CD4-positive, alpha-beta memory T cell (primary cell): ENCODE measurements at places on chromosomes 11 and 22. TPM values are rescaled to one million over a fixed set of nuclear protein-coding genes. Genes with fewer than 3 reads are reported as not detected.

DNA sequence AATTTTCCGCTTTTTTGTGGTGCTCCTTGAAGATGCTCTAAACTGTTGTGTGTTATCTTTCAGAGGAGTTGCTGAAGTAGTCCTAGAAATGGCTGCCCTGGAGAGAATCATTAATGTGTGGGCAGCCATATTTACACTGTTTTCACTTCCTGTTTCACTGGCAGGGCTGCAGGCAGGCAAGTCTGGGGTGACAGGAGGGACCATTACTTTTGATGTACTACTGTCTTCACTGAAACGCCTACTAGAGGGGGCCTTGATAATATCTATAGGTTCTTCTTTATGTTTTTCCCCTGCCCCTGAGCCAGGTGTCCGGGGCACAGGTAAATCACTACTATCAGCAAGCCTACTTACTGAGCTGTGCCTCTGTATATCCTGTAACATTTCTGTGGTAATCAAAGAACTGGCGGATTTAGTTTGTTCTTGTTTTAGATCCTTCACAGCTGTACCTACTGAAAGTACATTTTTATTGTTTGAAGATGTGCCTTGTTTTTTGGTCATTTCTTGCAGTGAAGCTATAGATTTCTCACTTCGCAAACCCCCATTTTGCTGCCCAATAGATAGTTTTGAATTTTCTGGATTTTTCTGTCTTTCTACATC, 39.7 kb downstream of the ACAT1 start:
- H3K4me1 ChIP-seq, result peaks cover 8% of the 10 kb centered on the region
- no peak overlapping the region for H3K4me3 ChIP-seq

DNA sequence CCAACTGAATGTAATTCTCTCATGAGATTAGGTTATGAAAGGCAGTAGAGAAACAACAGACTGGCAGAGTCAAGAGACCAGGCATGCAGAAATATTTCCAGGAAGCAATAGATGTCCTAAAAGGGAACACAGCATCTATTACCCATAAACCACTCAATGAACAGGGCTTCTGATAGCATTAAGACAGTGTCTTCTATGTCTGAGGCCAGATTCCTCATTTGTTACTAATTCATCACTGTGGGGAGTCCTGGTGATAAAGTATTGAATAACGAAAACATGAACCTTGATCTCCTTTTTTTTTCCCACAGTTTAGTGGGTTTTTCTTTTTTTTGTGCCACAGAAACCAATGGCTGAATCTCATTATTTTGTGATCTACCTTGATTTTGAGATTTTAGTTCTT, 339.0 kb downstream of the METTL15 start:
- DNase-seq, result no peak
- no peaks in the 10 kb centered on the region for H3K36me3 ChIP-seq
- H3K27me3 ChIP-seq, result no peaks in the 10 kb centered on the region
- no peak overlapping the region for H3K4me3 ChIP-seq

- no peak overlapping the region for H3K4me3 ChIP-seq
- no peaks in the 10 kb centered on the region for H3K27me3 ChIP-seq
- H3K27ac ChIP-seq, result no peak overlapping the region
- no peaks in the 10 kb centered on the region for H3K36me3 ChIP-seq
- DNase-seq, result no peak
Observed at GRCh38 chr22:47471406-47471805, 709.0 kb downstream of the TBC1D22A start.

DNA sequence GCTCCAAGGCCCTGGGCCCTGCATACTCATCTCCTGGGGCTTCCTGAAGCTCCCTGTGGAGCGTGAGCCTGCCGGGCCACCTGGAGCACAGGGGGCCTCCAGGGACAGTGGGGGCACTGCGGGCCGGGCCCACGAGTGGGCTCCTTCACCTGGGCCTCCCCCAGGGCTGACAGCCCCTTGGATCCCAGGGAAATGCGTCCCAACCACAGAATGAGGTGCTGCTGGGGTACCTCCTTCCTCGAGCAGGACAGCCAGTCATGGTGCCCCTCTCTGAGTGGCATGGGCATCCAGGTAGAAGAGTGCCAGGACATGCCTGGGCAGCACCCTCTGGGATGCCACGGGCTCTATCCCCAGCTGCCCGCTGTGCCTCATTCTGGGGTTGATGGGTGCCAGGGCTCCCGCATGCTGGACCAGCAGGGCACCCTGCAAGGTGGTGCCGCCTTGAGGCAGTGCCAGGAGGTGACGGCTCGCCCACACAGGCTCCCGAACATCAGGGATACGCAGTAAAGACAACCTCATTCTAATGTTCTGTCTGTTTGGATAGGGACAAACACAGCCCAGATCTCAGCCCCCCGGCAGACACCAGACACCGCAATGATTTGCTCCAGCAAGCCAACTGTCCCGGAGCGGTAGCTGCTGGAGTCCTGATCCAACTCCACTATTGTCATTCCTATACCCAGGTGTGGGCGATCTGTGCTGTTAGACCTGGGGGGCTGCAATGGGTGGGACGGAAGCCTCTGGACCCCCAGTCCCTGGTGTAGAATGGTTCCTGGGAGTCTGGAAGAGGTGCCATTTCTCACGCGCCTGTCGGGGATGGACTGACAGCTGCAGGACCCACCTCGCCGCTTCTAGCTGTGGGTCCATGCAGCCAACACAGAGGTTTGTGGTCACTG, 25.8 kb downstream of the KRTAP5-5 start:
- no peaks in the 10 kb centered on the region for H3K27me3 ChIP-seq
- no peak for DNase-seq
- H3K4me3 ChIP-seq, result no peak overlapping the region
- H3K4me1 ChIP-seq, result peaks cover 14% of the 10 kb centered on the region
- no peak overlapping the region for H3K27ac ChIP-seq

DNA sequence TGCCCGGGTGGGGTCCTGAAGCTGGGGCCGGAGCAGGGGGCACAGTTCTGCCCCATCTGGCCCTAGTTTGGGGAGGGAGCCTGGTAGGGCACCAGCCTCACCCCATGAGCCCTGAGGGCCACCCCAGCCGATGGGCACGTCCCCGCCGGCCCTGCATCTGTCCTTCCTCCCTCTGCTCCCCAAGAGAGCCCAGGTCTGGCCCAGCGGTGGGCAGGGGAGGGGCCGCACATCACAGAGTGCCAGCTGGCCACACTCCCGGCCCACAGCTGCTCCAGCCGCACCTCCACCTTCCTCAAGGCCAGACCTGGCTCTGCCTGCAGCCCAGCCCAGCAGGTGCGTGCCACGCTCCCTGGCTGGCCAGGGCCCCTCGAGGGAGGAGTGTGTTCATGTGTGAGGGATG, 21.6 kb downstream of the BRSK2 start:
- H3K36me3 ChIP-seq, result no peaks in the 10 kb centered on the region
- H3K4me1 ChIP-seq, result no peaks in the 10 kb centered on the region
- no peaks in the 10 kb centered on the region for H3K27me3 ChIP-seq
- DNase-seq, result no peak
- H3K27ac ChIP-seq, result no peak overlapping the region
- H3K4me3 ChIP-seq, result no peak overlapping the region

DNA sequence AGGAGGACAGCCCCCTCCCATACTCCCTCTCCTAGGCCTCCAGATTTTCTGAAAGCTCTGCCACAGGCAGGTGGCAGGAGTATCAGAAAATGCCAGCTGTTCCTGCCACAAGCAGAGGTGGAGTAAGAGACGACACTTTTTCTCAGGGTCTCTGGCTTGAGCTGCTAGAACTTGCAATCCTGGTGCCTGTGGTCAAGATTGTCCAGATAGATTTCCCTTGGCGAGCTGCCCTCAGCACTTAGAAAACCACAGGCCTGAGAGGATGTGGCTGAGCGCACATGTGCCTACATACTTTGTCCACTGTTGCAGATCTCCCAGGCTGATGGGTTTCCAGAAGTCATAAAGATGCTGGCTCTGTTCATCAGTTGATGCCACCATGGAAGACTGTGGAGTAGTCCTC, 65.7 kb upstream of the NAV2 start:
- no peaks in the 10 kb centered on the region for H3K27me3 ChIP-seq
- no peak for DNase-seq
- H3K4me3 ChIP-seq, result no peak overlapping the region
- H3K36me3 ChIP-seq, result no peaks in the 10 kb centered on the region
- no peak overlapping the region for H3K27ac ChIP-seq

DNA sequence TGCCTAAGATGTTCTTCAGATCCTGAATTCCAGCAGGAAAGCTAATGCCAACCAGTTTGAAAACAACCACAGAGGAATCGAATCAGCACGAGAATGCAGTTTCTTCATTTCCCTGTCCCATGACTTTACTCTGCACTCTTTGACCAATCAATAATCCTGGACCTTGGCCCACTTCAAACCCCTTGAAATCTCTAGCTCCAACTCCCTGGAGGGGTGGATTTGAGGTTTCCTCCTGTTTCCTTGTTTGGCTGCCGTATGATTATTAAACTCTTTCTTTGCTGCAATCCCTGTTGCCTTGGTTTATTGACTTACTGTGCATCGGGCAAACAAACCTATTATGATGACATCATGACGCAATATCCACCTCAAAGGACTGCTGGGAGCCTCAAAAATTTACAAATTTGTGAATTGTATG, 109.3 kb downstream of the FBXO7 start:
- no peaks in the 10 kb centered on the region for H3K36me3 ChIP-seq
- no peak for DNase-seq
- H3K27ac ChIP-seq, result no peak overlapping the region
- no peak overlapping the region for H3K4me3 ChIP-seq

DNA sequence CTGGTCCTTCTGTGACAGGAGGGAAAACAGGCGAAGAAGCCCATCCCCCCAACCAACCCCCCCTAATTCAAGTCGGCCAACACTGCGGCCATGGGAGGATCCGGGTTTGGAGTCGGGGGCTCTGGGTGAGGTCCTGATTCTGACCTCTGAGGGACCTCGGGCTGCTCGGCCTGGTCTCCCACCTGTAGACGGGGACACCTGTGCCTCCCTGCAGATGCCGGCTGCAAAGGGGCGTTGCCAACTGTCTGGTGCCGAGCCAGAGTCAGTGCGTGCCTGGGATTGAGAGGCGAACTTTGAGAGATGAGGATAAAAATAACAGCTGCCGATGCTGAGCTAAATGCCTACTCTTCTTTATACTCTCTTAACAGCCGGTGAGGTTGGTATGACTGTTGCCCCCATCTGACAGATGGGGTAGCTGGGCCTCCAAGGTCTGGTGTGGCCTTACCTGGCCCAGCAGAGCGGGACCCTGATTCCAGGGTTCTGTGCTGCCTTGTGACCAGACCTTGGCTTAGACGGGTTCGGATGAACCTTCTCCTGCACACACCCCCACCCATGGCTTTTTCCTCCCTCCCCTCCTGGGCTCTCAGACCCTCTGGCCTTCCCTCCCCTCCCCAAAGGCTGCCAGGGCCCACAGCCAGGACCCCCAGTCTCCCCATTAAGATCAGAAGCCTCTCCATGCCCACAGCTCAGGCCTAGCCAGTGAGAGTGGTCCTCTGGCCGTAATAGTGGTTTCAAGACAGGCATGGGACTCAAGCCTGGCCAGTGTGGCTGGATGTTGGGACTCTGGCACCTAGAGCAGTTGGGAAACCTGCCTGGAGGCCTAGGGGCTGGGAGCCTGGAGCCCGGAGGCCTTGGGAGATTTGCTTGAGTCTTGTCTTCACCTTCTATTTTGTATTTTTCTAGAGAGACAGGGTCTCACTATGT, 41.7 kb downstream of the KCNJ4 start:
- no peak overlapping the region for H3K27ac ChIP-seq
- no peaks in the 10 kb centered on the region for H3K27me3 ChIP-seq
- H3K4me3 ChIP-seq, result no peak overlapping the region
- no peaks in the 10 kb centered on the region for H3K36me3 ChIP-seq

DNA sequence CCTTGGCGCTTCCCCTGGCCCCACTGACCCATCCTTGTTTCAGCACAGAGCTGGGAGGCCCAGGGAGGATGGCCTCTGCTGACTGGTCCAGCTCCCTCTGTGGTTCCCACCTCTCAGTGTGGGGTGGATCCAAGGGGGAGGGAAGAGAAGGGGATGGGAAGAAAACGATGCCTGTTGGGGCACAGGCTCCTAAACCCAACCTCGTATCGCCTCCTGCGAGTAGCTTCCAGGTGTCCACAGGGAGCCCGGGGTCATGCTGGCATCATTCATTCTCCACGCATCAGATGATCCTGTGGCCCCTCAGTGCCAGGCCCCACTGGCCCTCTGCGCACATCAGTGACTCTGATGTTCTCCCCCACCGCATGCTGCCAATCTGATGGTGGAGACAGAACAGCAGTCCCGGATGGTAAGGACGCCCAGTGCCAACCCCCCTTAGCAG, 5.1 kb downstream of the MYEOV start:
- no peak for DNase-seq
- no peak overlapping the region for H3K4me3 ChIP-seq
- peaks cover 55% of the 10 kb centered on the region for H3K4me1 ChIP-seq
- no peaks in the 10 kb centered on the region for H3K36me3 ChIP-seq

DNA sequence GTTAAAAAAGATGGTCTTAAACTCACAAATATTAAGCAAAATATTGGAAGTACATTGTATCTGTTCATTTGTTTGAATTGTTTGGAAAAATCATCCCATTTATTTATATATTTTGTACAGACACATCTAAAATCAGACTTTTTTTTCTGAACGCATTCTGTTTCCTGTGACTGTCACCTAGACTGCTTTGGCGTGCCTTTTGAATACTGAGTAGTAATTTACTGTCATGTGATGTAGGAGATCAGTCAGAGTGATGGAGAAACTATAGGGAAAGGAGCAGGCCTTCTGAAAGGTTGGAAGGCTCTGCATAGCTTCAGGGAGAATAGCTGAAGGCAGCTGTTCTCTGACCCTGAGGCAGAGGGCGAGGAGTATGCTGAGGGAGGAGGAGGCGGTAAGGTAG, 452.0 kb upstream of the ARHGAP42 start:
- H3K27ac ChIP-seq, result no peak overlapping the region
- no peaks in the 10 kb centered on the region for H3K27me3 ChIP-seq
- H3K4me3 ChIP-seq, result no peak overlapping the region
- H3K4me1 ChIP-seq, result no peaks in the 10 kb centered on the region

DNA sequence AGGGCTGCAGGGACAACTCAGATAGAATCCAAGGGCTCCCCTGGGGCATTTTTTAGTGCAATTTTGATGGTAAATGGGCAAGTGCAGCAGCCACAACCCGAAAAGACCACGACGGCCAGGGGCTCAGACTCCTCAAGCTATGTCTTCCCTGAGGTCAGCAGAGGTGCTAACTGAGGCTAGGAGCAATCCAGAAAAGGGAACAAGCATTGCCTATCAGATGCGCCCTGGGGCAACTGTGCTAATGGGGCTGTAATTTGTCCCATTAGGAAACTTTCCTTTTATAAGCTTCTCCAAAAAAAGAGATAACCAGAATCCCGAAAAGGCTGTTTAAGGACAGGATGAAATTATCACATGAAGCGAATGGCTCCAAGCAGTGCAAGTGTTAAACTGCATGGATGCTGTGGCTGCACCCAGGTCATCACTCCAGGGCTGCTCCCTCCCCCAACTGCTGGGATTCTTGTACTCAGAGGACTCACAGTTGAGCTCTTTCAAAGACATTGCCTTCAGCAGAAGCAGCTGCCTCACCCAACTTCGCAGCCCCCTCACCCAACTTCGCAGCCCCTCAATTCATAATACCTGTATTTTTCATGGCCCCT, 2.8 kb upstream of the CD3E start:
- H3K4me3 ChIP-seq, result no peak overlapping the region
- no peak overlapping the region for H3K27ac ChIP-seq
- peaks cover 38% of the 10 kb centered on the region for H3K4me1 ChIP-seq
- DNase-seq, result no peak
- H3K27me3 ChIP-seq, result no peaks in the 10 kb centered on the region

Gene KDM4D
- polyA plus RNA-seq, result 0.21 TPM

Gene SLC17A6
- not detected for polyA plus RNA-seq

Gene MS4A4A
- polyA plus RNA-seq, result not detected
